Muscle of arm (tissue), 14 donors: ENCODE measurements at places on chromosomes 2 and 18.
A peak's percentile ranks its signal among the peaks of the same experiment; 100 is the strongest.

GRCh38 chr2:84516234-84516986 lies at the start of gene DNAH6:
Gene DNAH6 (plus strand): TSS chr2:84516498. CDS start chr2:84517827, 1,329 bp downstream.
- DNase-seq: peak; percentile 92

- no peak for DNase-seq
Measured at GRCh38 chr2:216636551-216637450, 3.6 kb downstream of the IGFBP2 start.

DNA sequence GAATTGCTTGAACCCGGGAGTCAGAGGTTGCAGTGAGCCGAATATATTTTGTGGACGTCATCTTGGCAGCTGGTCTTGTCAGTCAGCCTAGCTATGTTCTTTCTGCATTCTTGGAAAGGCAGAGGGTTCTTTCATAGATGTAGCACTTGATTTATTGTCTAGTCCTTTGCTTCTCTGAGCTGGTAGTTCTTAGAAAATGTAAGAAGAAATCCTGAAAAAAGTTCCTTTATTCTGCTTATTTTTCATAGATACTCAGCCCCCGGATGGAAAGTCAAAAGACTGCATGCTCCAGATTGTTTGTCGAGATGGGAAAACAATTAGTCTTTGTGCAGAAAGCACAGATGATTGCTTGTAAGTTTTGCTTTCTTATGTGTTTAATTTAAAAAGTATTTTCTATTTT lies 21.3 kb downstream of the PLEKHB2 start:
- peak; percentile 9 for DNase-seq

GRCh38 chr2:121810959-121811853 lies 55.8 kb downstream of the TSN start:
- peak; percentile 83 for DNase-seq

- DNase-seq: no peak
Measured at GRCh38 chr2:105582952-105583660, 161.6 kb upstream of the NCK2 start.

DNA sequence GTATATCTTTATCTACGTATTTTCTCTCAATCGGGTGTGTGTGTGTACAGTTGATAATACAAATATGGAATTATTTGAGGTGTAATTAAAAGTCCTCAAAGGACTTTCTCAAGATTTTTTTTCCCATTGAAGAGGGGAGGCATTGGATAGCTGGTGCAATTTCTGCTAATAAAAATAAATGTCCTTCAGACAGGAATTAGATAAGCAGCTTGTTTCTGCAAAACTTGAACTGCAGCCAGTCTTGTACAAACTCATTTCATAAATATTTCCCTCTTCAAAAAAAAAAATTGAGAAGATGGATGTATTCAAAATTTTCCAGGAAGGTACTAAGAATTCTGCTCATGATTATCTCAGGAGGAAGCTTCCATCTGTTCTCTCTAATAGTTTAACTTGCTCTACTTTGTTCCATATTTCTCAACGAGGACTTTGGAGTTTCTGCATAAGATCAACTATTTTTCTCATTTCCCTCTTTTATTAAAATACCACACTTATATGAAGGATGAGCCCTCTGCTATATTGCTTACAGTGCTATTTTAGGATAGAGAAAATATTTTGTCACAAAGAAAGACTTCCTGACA lies 33.0 kb upstream of the GLS start:
- no peak for DNase-seq

DNA sequence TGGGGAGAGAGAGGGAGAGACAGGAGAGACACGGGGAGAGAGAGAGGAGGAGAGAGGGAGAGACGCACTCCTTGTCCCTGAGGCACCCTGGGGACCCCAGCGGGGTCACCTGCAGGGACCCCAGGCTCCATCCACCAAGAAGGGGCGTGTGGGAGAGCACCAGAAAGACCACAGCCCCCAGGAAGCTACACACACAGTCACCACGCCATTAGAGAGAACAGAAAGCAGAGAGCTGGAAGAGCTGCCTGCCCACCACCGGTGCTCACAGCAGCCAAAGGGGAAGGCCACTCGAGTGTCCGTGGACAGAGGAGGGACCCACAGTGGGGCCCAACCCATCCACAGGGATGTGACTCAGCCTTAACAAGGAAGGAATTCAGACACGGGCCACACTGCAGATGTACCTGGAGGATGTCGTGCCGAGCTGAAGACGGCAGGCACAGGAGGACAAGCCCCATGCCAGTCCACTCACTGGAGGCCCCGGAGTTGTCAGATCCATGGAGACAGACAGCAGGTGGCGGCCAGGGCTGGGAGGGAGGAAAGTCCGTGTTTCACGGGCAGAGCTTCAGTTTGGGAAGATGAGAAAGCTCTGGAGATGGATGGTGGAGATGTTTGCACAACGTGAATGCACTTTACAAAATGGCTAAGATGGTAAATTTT lies 11.5 kb upstream of the NFATC1 start:
- DNase-seq: no peak

DNA sequence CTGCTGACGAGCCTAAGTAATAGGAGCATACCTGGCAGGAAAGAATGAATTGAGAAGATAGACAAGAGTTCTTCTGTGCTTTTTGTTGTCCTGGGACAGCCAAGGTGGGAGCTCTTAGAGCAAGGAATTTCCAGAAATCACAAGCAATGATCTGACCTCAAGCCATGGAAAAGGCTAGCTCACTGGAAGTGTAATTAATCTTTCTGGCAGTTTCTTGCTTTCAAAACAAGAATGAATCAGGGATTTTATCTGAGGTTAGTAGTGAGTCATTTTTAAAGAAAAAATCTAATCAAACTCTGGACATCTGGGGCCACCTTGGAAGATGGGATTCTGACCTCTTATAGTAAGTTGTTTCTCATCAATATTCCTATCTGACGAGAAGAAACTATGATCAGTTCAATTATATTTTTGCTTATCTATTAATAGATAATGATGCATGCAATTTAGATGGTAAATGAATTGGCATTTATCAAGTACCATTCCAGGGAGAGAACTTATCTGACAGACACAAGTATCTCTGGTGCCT lies 98.0 kb downstream of the ADCYAP1 start:
- DNase-seq: no peak

- no peak for DNase-seq
Measured at GRCh38 chr18:79861687-79862086, 63.9 kb downstream of the KCNG2 start.

- DNase-seq: no peak
Measured at GRCh38 chr2:191936882-191937405, 90.1 kb upstream of the CAVIN2 start.

DNA sequence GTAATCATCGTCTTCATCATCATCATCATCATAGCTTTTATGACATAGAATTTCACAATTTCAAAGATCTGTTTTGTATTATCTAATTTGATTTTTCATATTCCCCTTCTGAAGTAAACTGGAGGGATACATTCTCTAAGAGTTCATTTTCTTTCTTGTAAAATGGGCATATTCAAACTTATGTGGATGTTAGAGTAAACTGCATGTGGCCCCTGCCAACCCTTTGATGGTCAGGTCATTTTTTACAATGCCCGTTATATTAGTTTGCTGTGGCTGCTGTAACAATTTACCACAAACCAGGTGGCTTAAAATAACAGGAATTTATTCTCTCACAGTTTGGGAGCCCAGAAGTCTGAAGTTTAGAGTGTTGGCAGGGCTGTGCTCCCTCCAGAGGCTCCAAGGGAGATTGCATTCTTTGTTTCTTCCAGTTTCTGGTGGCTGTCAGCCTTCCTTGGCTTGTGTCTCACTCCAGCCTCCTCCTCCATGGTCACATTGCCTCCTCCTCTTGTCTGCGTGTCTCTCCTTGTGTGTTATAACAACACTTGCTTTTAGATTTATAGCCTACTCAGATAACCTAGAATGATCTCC lies 127.5 kb upstream of the MMADHC start:
- DNase-seq: no peak
